Heart left ventricle (tissue), 16 donors: ENCODE measurements at places on chromosomes 16 and 17.
A peak's percentile ranks its signal among the peaks of the same experiment; 100 is the strongest.

DNA sequence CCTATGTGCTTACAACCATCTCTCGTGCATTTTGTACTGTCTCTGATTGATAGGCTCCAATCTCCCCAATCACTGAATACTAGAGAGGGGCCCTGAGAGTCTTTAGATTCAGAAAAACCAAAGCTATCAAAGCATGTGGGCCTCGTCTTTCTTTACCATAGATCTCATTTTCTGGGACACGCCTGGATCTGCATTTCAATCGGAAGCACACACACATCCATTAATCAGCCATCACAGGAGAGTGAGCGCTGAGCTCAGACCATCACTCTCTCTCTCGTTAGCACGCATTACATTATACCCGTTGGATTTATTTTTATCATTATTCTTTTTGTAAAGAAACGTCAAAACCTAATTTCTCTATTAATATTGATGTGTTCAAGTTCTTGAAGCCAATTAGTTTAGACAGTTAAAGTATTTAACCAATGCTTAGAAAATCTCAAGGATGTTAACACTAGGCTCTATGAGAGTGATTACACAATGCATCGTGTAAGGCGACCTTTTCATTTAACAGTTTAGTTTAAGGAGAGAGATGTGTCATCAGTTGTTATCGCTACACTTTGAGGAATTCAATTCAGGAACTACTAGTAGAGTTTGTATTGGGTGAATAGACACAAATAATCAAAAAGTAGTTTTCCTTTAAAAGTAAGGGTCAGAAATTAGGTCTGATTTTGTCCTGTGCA, 650.7 kb downstream of the CDH8 start:
- no peaks in the 10 kb centered on the region for H3K4me1 ChIP-seq
- H3K4me3 ChIP-seq: no peak overlapping the region
- no peaks in the 10 kb centered on the region for H3K36me3 ChIP-seq
- H3K27me3 ChIP-seq: no peaks in the 10 kb centered on the region
- no peak for DNase-seq
- no peak overlapping the region for H3K27ac ChIP-seq

GRCh38 chr16:46918905-46919792, 35.0 kb downstream of the GPT2 start:
- H3K27ac ChIP-seq: no peak overlapping the region
- no peaks in the 10 kb centered on the region for H3K36me3 ChIP-seq
- H3K27me3 ChIP-seq: no peaks in the 10 kb centered on the region
- H3K4me3 ChIP-seq: no peak overlapping the region
- no peaks in the 10 kb centered on the region for H3K4me1 ChIP-seq

GRCh38 chr17:32835291-32835761, 41.6 kb downstream of the MYO1D start:
- H3K27me3 ChIP-seq: no peaks in the 10 kb centered on the region
- H3K36me3 ChIP-seq: no peaks in the 10 kb centered on the region
- H3K27ac ChIP-seq: no peak overlapping the region
- no peak for DNase-seq

GRCh38 chr16:51057102-51057793, 93.8 kb downstream of the SALL1 start:
- H3K36me3 ChIP-seq: no peaks in the 10 kb centered on the region
- H3K27me3 ChIP-seq: no peaks in the 10 kb centered on the region
- H3K4me3 ChIP-seq: no peak overlapping the region
- no peak for DNase-seq
- no peaks in the 10 kb centered on the region for H3K4me1 ChIP-seq
- H3K27ac ChIP-seq: no peak overlapping the region

DNA sequence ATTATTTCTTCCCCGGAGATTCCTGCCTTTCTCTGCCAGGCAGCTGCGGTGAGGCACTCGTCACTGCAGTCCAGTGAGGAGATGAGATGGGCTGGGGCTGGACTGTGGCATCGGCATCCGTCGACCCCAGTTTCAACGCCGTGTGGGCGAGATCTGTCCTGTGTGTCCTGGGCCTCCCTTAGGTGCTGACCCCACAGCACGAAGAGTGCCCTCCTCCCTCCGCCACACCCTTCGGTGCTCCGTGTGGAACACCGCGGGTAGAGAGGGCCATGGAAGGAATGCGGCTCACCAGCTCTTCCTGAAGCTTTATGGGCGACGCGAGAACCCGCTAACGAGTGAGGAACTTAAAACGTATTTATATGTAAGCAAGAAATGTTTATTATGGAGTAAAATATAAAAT, 17.6 kb downstream of the ACSF3 start:
- no peaks in the 10 kb centered on the region for H3K4me1 ChIP-seq
- no peaks in the 10 kb centered on the region for H3K27me3 ChIP-seq
- DNase-seq: no peak
- H3K36me3 ChIP-seq: no peaks in the 10 kb centered on the region

GRCh38 chr16:12293017-12293618, 316.6 kb downstream of the SNX29 start:
- no peaks in the 10 kb centered on the region for H3K36me3 ChIP-seq
- H3K27me3 ChIP-seq: no peaks in the 10 kb centered on the region
- no peak overlapping the region for H3K4me3 ChIP-seq
- no peak overlapping the region for H3K27ac ChIP-seq
- no peaks in the 10 kb centered on the region for H3K4me1 ChIP-seq
- no peak for DNase-seq

GRCh38 chr17:77033892-77034404, 106.8 kb upstream of the SEC14L1 start:
- no peaks in the 10 kb centered on the region for H3K27me3 ChIP-seq
- no peaks in the 10 kb centered on the region for H3K4me1 ChIP-seq
- H3K36me3 ChIP-seq: no peaks in the 10 kb centered on the region
- DNase-seq: no peak
- H3K27ac ChIP-seq: no peak overlapping the region

GRCh38 chr16:35339337-35339736, 1879.9 kb downstream of the TP53TG3F start:
- H3K27ac ChIP-seq: no peak overlapping the region
- no peaks in the 10 kb centered on the region for H3K4me1 ChIP-seq
- DNase-seq: no peak
- no peak overlapping the region for H3K4me3 ChIP-seq
- no peaks in the 10 kb centered on the region for H3K27me3 ChIP-seq

GRCh38 chr17:62882878-62883277, 74.8 kb upstream of the MARCHF10 start:
- no peaks in the 10 kb centered on the region for H3K36me3 ChIP-seq
- H3K4me3 ChIP-seq: no peak overlapping the region
- DNase-seq: no peak
- no peaks in the 10 kb centered on the region for H3K4me1 ChIP-seq

DNA sequence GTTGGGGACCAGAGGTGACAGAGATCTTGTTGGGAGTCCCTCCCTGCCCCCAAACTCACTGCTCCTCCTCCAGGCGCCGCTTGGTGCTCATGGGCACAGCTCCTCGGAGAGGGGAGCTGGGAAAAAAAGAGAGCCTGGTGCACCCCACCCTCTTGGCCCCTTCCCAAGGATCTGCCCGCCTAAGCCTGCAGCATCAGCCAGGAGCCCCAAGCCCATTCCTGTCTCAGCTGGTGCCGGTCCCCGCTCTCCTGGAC, 400 bp downstream of the HCFC1R1 start:
- peak overlapping the region; percentile 97 for H3K27ac ChIP-seq
- H3K4me1 ChIP-seq: peaks cover 51% of the 10 kb centered on the region
- peaks cover 19% of the 10 kb centered on the region for H3K36me3 ChIP-seq
- H3K27me3 ChIP-seq: no peaks in the 10 kb centered on the region
- H3K4me3 ChIP-seq: peak overlapping the region; percentile 42

- H3K36me3 ChIP-seq: peaks cover 68% of the 10 kb centered on the region
- H3K27me3 ChIP-seq: no peaks in the 10 kb centered on the region
- H3K27ac ChIP-seq: no peak overlapping the region
- H3K4me3 ChIP-seq: no peak overlapping the region
- no peak for DNase-seq
- no peaks in the 10 kb centered on the region for H3K4me1 ChIP-seq
Observed at GRCh38 chr16:90034504-90034903, 15.2 kb upstream of the DBNDD1 start.
